NCI-H2227 treated with DMSO at 0.1 percent for 48 hours (cell line): ENCODE measurements at places on chromosomes 5 and 9.

- no peak for DNase-seq
Measured at GRCh38 chr5:156505101-156505500, 178.1 kb downstream of the SGCD start.

DNA sequence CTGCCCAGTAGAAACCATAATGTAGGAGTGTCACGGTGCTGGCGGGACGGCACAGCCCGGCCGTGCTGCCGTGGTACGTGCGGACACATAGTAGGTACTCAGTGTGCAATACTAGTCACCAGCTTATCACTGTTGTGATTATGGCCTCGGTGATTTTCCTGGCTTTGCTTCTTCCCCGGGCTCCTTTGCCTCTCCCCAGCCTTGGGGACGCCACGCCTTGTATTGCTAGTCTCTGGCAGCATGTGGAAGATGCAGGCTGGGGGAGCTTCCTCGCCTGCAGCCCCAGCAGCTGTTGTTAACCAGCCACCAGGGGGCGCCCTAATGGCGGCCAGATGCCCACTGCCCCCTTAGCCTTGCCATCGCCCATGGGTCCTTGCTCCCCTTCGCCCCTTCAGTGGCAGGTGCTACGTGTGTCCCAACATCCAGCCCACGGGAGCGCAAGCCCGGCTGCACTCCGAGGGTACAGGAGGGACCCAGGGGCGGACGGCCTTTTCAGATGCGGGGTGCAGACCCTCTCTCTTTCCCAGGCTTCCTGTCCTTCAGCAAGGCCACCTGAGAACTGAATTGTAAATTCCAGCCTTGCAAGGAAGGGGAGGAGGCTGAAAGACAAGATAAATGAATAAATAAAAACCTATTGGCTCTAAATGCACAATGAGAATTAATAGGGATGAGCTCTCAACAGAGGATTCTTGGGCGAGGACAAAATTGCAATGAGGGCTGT lies 8.0 kb downstream of the NTNG2 start:
- no peak for DNase-seq

GRCh38 chr9:117029341-117029740 lies 342.2 kb downstream of the TRIM32 start:
- DNase-seq, result no peak

GRCh38 chr9:114732823-114733222 lies 50.8 kb upstream of the TEX48 start:
- no peak for DNase-seq

DNA sequence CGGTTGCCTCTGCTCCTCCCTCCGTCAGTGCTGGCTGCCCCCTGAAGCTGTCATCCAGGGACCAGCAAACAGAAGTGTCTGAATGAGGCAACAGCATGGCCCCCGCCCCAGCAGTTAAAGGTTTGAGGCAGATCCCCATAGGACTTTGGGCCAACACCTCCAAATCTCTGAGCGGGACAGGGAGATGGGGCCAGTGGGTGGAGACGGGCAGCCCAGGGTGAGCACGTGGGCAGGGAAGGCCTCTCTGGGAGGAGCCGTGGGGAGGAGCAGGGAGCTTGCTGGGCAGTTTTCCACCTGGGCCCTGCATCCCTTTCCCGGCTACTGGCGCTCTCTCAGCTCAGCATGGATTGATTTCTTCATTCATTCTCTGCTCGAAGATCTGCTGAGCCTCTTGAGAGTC lies 39.1 kb upstream of the NOTCH1 start:
- DNase-seq, result no peak

GRCh38 chr5:161545344-161546094 lies 1.0 kb downstream of the GABRB2 start:
- no peak for DNase-seq

DNA sequence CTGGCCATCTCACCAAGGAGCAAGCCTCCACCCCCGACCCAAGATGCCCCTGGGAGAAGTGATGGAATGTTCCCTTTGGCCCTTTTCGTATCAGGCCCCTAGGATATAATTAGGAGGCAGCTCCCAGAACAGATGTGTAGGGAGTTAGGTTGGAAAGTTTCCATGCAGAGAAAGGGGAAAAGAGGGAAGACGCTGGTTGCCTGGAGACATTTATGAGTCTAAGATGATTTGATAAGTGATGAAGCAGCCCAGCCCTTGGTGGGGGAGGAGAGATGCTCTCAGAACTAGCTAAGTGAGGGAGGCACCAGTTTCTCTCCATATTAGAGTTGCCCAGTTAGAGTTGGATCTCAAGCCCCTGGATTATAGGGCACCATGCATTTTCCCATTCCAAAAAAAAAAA lies 137.5 kb downstream of the GNA14 start:
- DNase-seq, result no peak

- no peak for DNase-seq
Measured at GRCh38 chr5:76104027-76104426, 20.8 kb downstream of the SV2C start.

DNA sequence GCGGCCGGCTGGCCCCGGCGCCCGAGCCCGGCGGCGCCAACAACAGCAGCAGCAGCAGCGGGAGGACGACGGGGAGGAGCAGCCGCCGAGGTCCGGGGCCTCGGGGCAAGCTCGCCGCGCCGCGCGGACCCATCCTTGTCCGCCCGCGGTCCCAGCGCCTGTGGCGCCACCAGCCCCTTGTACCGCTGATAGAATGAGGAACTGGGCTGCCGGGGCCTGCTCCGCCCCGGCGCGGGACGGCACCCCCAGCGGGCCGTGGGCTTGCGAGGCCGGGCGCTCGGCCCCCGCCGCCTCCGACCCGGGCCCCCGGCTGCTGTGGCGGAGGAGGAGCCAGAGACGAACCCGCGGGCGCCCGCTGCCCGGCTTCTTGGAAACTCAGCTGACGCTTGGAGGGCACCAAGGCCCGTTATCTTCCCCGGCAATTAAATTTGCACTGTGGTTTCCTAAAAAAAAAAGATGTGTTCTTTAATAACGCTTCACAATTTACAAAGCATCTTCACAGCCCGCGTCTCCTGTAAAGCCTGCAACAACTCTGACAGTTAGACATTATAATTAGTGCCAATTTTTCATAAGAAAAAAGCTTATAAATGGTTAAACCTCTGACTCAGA lies at the start of gene ARSB:
TSS of gene ARSB (minus strand) at position 195 of the 609 bp plus-strand sequence. CDS start at position 133, 62 bp downstream.
- DNase-seq, result peak; percentile 33

GRCh38 chr5:34530637-34531036 lies 125.5 kb upstream of the RAI14 start:
- no peak for DNase-seq

DNA sequence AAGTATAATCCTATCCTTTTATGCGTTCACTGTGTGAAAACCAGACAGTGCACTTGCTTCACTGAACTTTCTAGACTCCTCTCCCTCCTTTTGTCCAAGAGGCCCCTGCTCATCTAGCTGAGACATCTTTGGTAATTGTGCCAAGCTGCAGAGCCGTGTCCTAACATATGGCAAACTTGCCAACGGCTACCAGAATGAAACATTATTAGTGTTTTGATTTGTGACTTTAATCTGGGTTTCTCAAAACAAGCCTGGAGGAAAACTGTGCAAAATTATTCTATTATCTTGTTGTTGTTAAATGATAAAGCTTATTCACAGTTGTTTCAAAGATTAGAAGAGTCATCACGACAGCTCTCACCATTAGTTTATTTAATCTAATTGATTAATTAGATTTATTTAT lies 79.0 kb upstream of the RETREG1 start:
- DNase-seq, result no peak
